Heart left ventricle (tissue), 16 donors: ENCODE measurements at places on chromosomes 6 and 20. TPM values are rescaled to one million over a fixed set of nuclear protein-coding genes. Genes with fewer than 3 reads are reported as not detected.

GRCh38 chr20:12433724-12434123, 516.0 kb downstream of the BTBD3 start:
- H3K4me1 ChIP-seq = no peaks in the 10 kb centered on the region
- no peak overlapping the region for H3K4me3 ChIP-seq
- H3K27ac ChIP-seq = no peak overlapping the region
- H3K36me3 ChIP-seq = no peaks in the 10 kb centered on the region
- no peak for DNase-seq

SIRPD gene
- total RNA-seq = not detected

DNA sequence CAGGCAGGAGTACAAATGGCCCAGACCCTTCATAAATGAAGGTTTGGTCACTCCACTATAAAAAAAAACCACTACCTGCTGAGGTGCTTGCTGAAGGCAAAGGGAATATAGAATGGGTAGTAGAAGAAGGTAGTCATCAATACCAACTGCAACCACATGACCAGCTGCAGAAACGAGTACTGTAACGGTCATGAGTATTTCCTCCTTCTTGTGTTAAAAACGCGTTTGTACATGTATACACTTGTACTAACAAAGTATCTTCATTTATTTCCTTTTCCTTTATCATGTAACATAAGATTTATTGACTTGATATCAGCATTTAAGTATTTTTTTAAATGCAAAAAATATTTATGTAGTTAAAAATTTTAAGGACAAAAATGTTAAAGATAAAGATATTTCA, 238.6 kb downstream of the TFAP2B start:
- no peak overlapping the region for H3K4me3 ChIP-seq
- no peak overlapping the region for H3K27ac ChIP-seq
- DNase-seq = no peak
- H3K4me1 ChIP-seq = no peaks in the 10 kb centered on the region
- H3K27me3 ChIP-seq = no peaks in the 10 kb centered on the region

SLC17A2 gene
- total RNA-seq = not detected

- H3K36me3 ChIP-seq = no peaks in the 10 kb centered on the region
- H3K4me1 ChIP-seq = peaks cover 8% of the 10 kb centered on the region
- no peak for DNase-seq
Observed at GRCh38 chr6:27541212-27541932, 68.5 kb upstream of the ZNF184 start.

- no peak for DNase-seq
- no peak overlapping the region for H3K4me3 ChIP-seq
- H3K36me3 ChIP-seq = no peaks in the 10 kb centered on the region
- no peaks in the 10 kb centered on the region for H3K4me1 ChIP-seq
- H3K27me3 ChIP-seq = no peaks in the 10 kb centered on the region
Observed at GRCh38 chr6:5422321-5422915, 161.1 kb downstream of the FARS2 start.

DNA sequence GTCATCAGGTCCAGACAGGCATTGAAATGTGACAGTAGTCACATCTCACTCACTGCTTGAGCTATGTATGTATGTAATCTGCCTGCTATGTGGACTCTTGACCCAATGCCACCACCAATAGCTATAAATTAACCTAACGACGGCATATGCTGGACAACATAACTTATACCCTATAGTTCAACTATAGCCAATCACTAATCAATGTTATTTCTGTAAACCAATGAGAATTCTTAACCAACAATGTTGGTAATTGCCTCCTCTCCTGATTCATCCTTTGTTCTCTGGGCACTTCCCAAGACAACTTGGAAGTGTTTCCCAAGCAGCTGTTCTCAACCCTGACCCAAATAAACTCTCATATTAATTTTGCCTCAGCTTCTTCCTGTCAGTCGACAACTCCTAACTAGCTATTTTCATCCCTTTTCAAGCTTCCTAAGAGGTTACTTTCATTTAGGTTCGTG, 24.1 kb upstream of the SERPINB1 start:
- H3K4me3 ChIP-seq = no peak overlapping the region
- no peaks in the 10 kb centered on the region for H3K36me3 ChIP-seq
- no peak for DNase-seq
- H3K27ac ChIP-seq = no peak overlapping the region
- peaks cover 9% of the 10 kb centered on the region for H3K4me1 ChIP-seq

OLIG3 gene
- not detected for total RNA-seq

HSPA12B gene
- total RNA-seq = 35.7 TPM

DNA sequence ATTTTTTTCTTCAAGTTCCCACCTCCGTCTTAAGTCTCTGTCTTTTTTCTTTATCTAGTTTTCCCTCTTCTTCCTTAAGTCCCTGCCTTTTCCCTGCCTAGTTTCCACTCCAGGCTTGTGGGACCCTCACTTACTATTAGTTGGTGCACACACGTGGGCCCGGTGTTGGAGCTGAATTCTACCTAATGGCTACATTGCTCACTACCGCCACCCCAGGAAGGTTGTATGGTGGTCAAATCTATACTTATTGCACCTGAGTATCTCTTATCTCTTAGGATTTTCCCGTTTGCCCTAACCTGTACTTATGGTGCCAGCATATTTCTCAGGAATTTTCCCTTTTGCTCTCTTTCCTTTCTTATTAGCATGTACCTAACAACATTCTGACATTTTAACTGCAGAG, 692.8 kb downstream of the EPM2A start:
- H3K36me3 ChIP-seq = no peaks in the 10 kb centered on the region
- H3K4me1 ChIP-seq = peaks cover 4% of the 10 kb centered on the region
- H3K27ac ChIP-seq = no peak overlapping the region
- no peak overlapping the region for H3K4me3 ChIP-seq
- DNase-seq = no peak

GTSF1L gene
- not detected for total RNA-seq
